ENCODE measurements at places on chromosomes 5 and 9. TPM values are rescaled to one million over a fixed set of nuclear protein-coding genes. Genes with fewer than 3 reads are reported as not detected.
A peak's percentile ranks its signal among the peaks of the same experiment; 100 is the strongest.

- DNase-seq, result no peak
Measured at GRCh38 chr5:37044120-37044519, 167.6 kb downstream of the NIPBL start.

- no peak for DNase-seq
Measured at GRCh38 chr5:163622799-163623198, 117.4 kb downstream of the MAT2B start.

- DNase-seq, result peak; percentile 69
Measured at GRCh38 chr9:107312376-107313050, 29.4 kb downstream of the RAD23B start.

GRCh38 chr5:105684799-105685198 lies 1985.9 kb downstream of the EFNA5 start:
- no peak for DNase-seq

The OSMR gene
- 15.6 TPM for total RNA-seq
